Mesenchymal stem cell (in vitro differentiated cells and primary cell): ENCODE measurements at places on chromosomes 6 and 20.

GRCh38 chr6:136866872-136867416 lies 44.6 kb downstream of the PEX7 start:
- DNase-seq, result no peak
- H3K27ac ChIP-seq, result no peak overlapping the region
- H3K4me1 ChIP-seq, result no peaks in the 10 kb centered on the region

DNA sequence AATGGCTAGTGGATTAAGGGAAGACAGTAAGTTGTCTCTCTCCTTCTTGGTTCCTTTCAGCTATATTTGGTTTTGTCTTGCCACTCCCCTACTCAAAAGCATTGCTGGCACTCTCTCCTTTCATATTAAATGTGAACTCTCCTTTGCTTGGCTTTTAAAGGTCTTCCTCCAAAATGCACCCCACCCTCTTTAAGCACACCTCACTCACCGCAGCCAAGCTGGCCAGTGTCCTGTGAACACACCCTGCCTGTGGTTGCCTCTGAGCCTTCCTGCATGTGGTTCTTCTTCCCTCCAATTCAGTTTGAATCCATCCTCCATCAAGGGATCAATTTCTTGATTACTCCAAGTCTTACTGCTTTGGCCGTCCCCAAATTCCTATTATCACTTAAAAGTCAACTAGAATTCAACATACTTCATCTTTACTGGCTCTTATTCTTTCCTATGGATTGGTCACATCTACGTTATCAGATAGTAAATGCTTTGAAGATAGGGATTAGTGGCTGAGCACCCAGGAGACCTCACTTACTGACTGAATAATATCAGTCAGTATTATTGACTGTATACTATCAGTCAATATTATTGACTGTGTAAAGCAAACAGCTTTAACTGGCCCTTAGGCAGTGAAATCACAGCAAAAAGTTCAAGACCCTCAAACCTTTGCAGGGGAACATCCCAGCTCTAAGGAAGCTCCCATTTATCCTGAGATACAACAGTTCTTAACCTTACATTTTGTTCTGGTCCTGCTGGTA lies 41.6 kb upstream of the SPDEF start:
- H3K4me3 ChIP-seq, result no peak overlapping the region
- no peak overlapping the region for H3K27ac ChIP-seq
- peaks cover 10% of the 10 kb centered on the region for H3K4me1 ChIP-seq
- no peaks in the 10 kb centered on the region for H3K36me3 ChIP-seq

DNA sequence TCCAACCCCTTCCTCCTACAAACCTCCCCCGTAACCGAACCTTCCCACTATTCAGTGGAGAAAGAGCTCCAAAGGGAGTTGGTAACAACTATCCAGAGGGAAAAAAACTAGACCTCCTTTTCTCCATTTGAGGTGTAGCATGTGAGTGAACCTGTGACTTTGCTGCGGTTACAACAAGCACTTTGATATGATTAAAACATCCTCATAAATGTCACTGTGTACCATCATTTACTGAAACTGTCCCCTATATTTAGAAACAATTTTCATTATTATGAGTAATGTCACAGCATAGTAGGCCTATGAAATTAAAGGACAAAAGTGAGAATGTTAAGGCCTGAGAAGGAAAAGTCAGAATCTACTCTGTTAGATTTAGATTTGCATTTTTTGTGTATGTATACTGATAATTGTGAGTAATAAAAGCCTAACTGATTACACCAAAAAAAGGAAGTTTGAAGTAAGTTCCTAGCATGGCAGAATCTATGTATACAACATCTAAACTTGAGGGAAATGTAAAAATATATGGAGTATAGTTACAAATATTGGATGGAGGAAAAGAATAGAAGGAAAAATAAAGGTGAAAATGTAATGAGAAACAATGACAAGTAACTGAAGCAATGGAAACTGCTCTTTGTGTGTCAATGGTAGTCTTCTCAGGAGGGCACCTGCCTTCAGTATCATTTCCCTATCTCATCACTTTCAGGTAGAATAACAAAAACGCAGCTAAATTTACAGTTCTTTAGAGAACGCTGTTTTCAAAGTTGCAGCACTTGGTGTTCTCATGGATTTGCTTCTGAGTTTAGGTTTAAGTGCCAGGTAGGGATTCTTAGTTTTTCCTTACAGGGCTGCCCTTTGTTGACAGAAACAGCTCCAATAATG lies 145.9 kb downstream of the IMPG1 start:
- H3K36me3 ChIP-seq, result no peaks in the 10 kb centered on the region
- no peaks in the 10 kb centered on the region for H3K27me3 ChIP-seq
- H3K4me1 ChIP-seq, result peaks cover 3% of the 10 kb centered on the region
- DNase-seq, result no peak
- H3K27ac ChIP-seq, result no peak overlapping the region

DNA sequence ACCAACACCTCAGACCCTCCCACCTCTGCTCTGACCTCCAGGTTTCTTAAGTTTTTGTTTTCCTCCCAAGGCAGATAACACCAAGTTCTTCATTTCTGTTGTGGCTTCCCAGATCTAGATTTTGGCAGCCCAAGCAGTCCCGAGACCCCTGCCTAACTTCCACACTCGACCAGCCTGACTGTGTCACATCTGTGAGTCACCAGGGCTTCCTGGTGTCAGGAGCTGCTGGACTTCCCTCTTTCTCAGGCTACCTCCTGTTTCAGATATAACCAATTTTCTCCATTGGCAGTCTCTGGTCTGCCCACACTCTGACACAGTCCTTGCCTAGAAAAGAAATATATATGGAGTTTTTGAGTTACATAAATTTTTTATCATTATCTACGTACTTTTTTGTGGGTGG lies 46.1 kb upstream of the CCN6 start:
- no peaks in the 10 kb centered on the region for H3K36me3 ChIP-seq
- H3K27ac ChIP-seq, result no peak overlapping the region
- peaks cover 1% of the 10 kb centered on the region for H3K4me1 ChIP-seq

DNA sequence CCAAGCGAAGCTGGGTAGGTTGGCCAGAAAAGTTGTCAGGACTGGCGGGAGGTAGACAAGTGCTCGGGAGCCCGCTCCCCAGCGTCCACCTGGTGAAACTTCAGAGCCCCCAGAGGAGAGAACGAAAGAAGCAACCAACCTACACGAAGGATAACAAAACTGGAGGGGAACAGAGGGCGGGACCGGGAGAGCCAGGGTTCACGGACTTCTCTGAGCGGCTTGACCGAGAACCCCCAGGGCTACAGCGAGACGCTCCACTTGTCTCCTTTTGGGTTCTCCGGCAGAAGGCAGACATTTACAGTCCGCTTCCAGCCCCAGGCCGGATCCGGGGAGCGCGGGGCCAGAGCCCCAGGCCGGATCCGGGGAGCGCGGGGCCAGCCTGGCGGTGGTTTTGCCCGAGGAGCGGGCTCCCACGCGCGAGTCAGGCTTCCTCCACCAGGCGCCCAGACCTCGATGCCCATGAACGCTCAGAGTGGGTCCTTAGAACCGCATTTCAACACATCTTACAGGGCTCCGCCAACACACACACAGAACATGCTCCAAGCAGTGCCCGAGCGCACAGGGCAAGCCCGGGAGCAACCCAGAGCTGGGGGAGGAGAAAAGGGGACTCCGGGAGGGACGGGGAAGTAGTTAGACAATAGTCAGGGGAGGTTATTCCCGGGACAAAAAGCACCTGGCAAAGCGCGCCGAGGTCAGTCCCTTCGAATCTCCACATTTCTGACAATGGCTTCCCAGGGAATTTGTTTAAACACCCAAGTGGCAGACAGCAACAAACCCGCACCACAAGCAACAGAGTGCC lies 1.1 kb downstream of the PTPRK start:
- peak; percentile 71 for DNase-seq
- H3K4me3 ChIP-seq, result peak overlapping the region; percentile 95
- H3K36me3 ChIP-seq, result no peaks in the 10 kb centered on the region
- no peaks in the 10 kb centered on the region for H3K27me3 ChIP-seq

GRCh38 chr6:144087789-144088426 lies 7.5 kb downstream of the SF3B5 start:
- peaks cover 12% of the 10 kb centered on the region for H3K36me3 ChIP-seq
- no peak overlapping the region for H3K4me3 ChIP-seq
- H3K27me3 ChIP-seq, result no peaks in the 10 kb centered on the region

DNA sequence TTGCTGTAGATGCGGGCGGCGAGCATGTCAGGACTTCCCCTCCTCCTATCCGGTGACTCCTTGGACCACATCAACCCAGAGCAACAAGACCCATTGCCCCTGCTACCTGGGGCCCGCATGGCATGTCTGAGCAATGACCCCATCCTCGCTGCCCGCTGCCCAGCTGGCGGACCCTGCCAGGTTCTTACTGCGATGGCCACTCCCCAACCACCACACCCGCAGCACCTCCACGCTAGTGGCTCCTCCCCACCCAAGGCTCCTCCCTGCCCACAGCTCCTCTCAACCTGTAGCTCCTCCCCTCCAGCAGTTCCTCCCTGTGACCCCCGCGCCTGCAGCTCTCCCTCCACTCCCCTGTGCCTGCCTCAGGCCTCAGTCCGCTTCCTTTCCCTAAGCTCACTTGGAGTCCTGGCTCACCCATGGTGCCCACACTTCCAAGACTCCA lies 17.6 kb upstream of the SERPINB9 start:
- no peak overlapping the region for H3K27ac ChIP-seq
- DNase-seq, result no peak
- no peaks in the 10 kb centered on the region for H3K36me3 ChIP-seq
- no peaks in the 10 kb centered on the region for H3K27me3 ChIP-seq
- H3K4me1 ChIP-seq, result no peaks in the 10 kb centered on the region

- no peaks in the 10 kb centered on the region for H3K4me1 ChIP-seq
- no peak overlapping the region for H3K4me3 ChIP-seq
- H3K27me3 ChIP-seq, result peaks cover 13% of the 10 kb centered on the region
- no peaks in the 10 kb centered on the region for H3K36me3 ChIP-seq
Measured at GRCh38 chr6:49607391-49607982, 29.2 kb downstream of the RHAG start.

DNA sequence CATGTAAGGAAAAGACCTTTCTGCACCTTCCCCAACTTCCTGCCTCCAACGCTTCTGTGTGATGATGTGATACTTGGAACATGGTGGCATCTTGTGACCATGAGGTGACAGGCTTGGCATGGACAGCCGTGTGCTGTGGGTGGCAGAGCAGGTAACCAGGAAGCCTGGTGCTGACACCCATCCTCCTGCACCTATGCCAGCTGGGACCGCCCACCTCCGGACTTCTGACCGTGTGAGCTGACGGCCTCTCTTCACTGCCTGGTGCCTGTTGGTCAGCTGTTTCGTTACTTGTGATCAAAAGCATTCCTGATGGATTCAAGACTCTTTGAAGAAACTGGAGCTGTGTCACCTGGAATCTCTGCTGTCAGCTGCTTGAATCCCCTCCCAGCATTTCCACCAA lies 70.3 kb downstream of the TMEM242 start:
- DNase-seq, result no peak
- H3K36me3 ChIP-seq, result no peaks in the 10 kb centered on the region
- H3K27me3 ChIP-seq, result peaks cover 38% of the 10 kb centered on the region
- no peaks in the 10 kb centered on the region for H3K4me1 ChIP-seq

- peak overlapping the region; percentile 92 for H3K27ac ChIP-seq
- H3K36me3 ChIP-seq, result peaks cover 22% of the 10 kb centered on the region
- DNase-seq, result no peak
- H3K4me3 ChIP-seq, result no peak overlapping the region
Measured at GRCh38 chr20:45340951-45341350, 7.3 kb downstream of the SDC4 start.

GRCh38 chr6:158389193-158389919 lies 77.1 kb downstream of the TULP4 start:
- no peak overlapping the region for H3K27ac ChIP-seq
- H3K4me3 ChIP-seq, result no peak overlapping the region
- H3K36me3 ChIP-seq, result no peaks in the 10 kb centered on the region
- no peak for DNase-seq
- H3K4me1 ChIP-seq, result no peaks in the 10 kb centered on the region

DNA sequence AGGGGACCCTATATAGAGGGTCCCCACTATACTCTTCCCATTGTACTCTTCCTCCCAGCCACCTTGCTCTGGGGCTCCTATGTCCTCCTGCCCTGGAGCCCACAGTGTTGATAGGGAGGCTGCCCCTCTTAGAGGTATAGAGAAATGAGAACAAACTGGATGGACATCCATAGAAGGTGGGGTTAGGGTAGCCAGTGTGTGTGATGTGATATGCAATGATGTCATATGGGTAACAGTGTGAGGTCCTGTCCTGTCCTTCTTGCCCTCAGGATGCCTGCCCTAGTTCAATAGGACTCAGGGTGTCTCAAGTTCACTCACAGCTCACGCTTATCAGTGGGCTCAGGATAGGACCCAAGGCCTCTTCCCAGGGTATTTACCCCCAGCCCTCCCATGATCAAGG lies 435 bp downstream of the PTCRA start:
- no peak overlapping the region for H3K27ac ChIP-seq
- no peak for DNase-seq
- H3K4me3 ChIP-seq, result no peak overlapping the region
- no peaks in the 10 kb centered on the region for H3K36me3 ChIP-seq
- H3K27me3 ChIP-seq, result no peaks in the 10 kb centered on the region

DNA sequence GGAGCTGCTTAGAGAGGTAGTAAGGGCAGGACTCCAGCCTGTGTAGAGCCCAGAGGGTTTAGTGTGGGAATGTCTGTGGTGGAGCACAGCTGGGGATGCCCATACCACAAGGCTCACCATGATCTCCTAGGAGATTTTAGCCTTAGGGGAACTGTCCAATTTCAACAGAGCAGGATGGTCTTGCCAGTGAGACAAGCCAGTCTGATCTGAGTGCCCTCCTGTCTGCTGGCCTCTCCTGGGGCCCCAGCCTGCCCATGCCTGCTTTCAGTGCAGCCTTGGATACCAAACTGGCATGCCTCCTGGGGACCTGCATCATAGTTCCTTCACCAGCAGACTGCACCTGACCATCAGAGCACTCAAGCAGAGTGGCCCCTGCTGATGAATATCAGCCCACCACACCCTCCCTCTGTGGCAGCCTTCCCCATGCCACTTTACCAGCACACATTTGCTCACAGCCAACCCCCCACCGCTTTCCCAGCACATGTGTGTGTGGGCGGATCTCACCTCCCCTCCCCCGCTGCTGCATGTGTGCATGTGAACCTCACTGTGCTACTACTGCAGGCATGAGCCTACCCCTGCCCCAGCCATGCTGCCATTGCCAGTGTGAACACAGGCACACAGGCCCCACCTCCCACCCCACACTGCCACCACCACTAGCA lies 7.9 kb upstream of the TREM1 start:
- H3K4me3 ChIP-seq, result no peak overlapping the region
- H3K4me1 ChIP-seq, result no peaks in the 10 kb centered on the region
- no peak overlapping the region for H3K27ac ChIP-seq
- no peaks in the 10 kb centered on the region for H3K36me3 ChIP-seq
- H3K27me3 ChIP-seq, result peaks cover 19% of the 10 kb centered on the region

DNA sequence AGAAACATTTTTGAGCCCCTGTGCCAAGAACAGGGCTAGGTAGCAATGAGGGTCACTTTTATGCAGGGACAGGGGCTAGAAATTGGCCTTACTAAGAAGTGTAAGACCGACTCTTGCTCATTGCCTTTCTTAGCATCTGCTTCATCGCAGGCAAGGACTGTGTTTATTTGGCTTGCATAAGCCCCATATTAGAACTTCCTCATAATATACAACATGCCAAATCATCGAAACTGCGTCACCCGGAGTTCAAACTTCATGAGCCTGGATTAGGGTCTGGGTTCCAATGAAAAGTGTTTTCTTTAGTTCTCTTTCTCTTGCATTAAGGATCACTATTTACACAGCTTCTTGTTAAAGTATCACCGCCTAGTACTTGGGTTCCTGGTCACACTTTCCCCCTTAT lies 977 bp upstream of the SMAP1 start:
- H3K36me3 ChIP-seq, result peaks cover 5% of the 10 kb centered on the region
- H3K27me3 ChIP-seq, result peaks cover 6% of the 10 kb centered on the region
- peaks cover 3% of the 10 kb centered on the region for H3K4me1 ChIP-seq
- DNase-seq, result no peak
